ENCODE measurements at places on chromosomes 5 and 9. TPM values are rescaled to one million over a fixed set of nuclear protein-coding genes. Genes with fewer than 3 reads are reported as not detected.
A peak's percentile ranks its signal among the peaks of the same experiment; 100 is the strongest.

DNA sequence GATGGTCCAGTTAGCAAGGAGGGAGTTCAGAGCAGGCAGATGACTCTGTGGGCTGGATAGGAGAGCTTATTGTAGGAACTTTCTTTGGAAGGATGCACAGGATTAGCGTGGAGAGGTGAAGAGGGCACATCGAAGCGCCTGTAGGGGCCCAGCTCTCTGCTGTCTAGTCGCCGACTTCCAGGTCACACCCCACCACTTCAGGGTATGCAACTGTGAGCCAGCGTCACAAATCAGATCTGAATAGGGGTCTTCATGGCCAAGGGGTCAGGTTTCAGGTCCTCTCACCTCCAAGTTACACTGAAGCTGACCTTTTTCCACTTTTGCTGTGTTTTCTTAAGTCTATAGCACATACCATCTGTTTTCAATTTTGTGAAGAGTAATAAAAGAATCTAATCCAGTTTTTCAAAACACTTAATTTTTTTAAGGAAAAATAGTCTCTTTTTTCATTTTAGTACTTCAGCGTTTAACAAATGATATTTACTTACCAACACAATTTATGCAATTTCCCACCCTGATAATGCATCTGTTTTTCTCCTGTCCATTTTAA, 364.2 kb upstream of the CLINT1 start:
- H3K36me3 ChIP-seq: no peaks in the 10 kb centered on the region
- no peaks in the 10 kb centered on the region for H3K27me3 ChIP-seq
- no peak overlapping the region for H3K27ac ChIP-seq
- no peak for DNase-seq

- no peak overlapping the region for H3K27ac ChIP-seq
- peaks cover 40% of the 10 kb centered on the region for H3K27me3 ChIP-seq
- no peaks in the 10 kb centered on the region for H3K36me3 ChIP-seq
- DNase-seq: no peak
- peak overlapping the region; percentile 55 for H3K4me3 ChIP-seq
These were observed 1.7 kb downstream of the SLIT3 start for GRCh38 chr5:169299191-169299662.

DNA sequence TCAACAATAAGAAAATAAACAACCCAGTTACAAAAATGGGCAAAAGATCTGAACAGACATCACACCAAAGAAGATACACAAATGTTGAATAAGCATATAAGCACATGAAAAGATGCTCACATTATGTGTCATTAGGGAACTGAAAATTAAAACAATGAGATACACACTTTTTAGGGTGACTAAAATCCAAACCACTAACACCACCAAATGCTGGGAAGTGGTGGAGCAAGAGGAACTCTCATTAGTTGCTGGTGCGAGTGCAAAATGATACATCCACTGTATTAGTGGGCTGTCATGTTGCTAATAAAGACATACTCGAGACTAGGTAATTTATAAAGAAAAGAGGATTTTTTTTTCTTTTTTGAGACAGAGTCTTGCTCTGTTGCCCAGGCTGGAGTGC, 329.1 kb downstream of the TMEM38B start:
- H3K4me3 ChIP-seq: no peak overlapping the region
- H3K36me3 ChIP-seq: no peaks in the 10 kb centered on the region

GRCh38 chr5:172798422-172799215, 27.6 kb upstream of the DUSP1 start:
- H3K27me3 ChIP-seq: no peaks in the 10 kb centered on the region
- DNase-seq: no peak
- H3K36me3 ChIP-seq: no peaks in the 10 kb centered on the region
- peak overlapping the region; percentile 84 for H3K27ac ChIP-seq
- no peak overlapping the region for H3K4me3 ChIP-seq

FAM221B gene
- total RNA-seq: 0.32 TPM

LCN1 gene
- not detected for total RNA-seq

IFNA13 gene
- 1.1 TPM for total RNA-seq

Measured in lower lobe of right lung (tissue), 2 donors.